ENCODE measurements at places on chromosomes 4 and X.

GRCh38 chrX:68049466-68049865 lies 383.8 kb downstream of the OPHN1 start:
- DNase-seq: no peak

GRCh38 chr4:45302828-45303227 lies 576.5 kb upstream of the GNPDA2 start:
- no peak for DNase-seq

- DNase-seq: no peak
These were observed 68.8 kb upstream of the PPP1R2C start for GRCh38 chrX:42846741-42847140.

DNA sequence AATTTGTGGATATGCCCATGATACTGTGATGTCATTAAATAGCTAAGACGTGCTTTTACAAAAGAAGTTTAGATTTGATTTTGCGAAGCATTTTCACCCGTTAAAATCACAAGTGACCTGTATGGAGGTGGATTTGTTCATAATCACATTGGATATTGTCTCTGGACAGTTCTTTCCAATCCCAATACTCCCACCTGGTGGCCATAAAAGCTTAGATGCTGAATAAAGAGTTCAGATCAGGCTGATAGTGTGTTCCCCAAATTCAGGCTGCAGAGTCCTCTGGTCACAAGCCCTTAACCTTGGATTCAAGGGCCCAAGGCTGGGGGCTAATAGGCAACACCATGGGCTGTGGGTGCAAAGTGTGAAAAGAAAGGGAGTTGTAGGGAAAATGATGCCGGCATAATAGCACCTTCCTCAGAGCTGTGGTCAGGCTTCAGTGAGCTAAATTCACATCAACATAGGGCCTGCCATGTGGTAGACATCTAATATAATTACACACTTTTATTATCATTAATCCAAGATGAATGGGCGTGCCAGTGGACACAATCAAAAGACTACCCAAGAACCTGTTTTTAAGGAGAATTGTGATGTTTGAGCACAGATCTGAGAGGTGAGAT lies 28.1 kb downstream of the SMIM43 start:
- no peak for DNase-seq

GRCh38 chrX:24963823-24964222 lies 51.9 kb downstream of the ARX start:
- no peak for DNase-seq

DNA sequence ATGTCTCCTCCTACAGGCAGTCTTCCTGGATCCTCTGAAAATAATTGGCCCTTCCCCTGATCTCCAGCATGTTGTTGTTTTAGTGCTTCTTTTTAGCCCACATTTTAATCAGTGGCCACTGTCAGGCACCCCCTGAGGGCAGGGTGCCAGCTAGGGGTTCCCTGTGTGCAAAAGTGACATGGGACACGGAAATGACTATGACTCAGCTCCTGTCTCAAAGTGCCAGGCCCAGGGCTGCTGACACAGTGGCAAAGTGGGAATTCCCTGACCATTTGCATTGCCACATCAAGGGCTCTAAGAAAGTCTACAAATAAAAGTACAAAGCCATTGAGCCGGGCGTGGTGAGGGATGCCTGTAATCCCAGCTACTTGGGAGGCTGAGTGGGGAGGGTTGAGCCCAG lies 24.8 kb downstream of the HMX1 start:
- DNase-seq: no peak

GRCh38 chrX:22109442-22109841 lies 77.3 kb downstream of the PHEX start:
- no peak for DNase-seq

GRCh38 chr4:7389719-7390118 lies 45.0 kb downstream of the PSAPL1 start:
- no peak for DNase-seq

GRCh38 chr4:26228883-26229282 lies 91.9 kb upstream of the RBPJ start:
- no peak for DNase-seq

GRCh38 chr4:48939785-48940184 lies 33.2 kb upstream of the OCIAD2 start:
- DNase-seq: peak; percentile 28

GRCh38 chr4:173526027-173526482 lies 4.0 kb downstream of the HAND2 start:
- no peak for DNase-seq

GRCh38 chr4:10643600-10644425 lies 40.8 kb downstream of the CLNK start:
- no peak for DNase-seq

GRCh38 chr4:27836523-27836922 lies 975.9 kb downstream of the STIM2 start:
- no peak for DNase-seq

DNA sequence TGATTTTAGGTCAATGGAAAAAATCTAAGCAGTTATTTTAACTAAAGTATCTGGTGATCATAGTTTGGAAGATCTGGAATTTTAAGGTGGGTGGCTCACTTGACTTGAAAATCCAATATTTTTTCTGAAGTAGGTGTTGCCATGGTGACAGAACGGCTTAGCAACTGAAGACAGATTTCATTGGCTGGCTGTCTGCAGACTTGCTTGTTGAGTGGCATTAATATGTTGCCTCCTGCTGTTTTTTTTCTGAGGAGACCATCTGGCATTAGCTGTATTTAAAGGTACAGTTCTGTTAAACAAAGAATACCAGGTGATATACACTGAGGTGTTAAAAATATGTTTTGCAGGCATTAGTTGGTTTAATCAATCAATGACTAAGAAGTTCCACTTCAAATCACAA lies 19.8 kb downstream of the CPE start:
- peak; percentile 59 for DNase-seq

DNA sequence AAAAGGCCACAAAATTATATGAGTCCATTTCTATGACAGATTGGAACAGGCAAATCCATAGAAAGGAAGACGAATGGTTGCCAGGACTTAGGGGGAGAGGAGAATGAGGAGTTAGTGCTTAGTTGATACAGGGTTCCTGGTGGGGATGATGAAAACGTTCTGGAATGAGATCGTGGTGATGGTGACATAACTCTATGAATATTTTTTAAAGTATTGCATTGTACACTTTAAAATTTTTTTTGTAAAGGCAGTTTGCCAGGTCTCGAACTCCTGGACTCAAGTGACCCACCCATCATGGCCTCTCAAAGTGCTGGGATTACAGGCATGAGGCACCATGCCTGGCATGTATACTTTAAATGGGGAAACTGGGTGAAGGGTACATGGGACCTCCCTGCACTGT lies 9.9 kb upstream of the CCNQ start:
- DNase-seq: no peak

GRCh38 chr4:41466249-41466648 lies 71.7 kb upstream of the LIMCH1 start:
- DNase-seq: no peak

DNA sequence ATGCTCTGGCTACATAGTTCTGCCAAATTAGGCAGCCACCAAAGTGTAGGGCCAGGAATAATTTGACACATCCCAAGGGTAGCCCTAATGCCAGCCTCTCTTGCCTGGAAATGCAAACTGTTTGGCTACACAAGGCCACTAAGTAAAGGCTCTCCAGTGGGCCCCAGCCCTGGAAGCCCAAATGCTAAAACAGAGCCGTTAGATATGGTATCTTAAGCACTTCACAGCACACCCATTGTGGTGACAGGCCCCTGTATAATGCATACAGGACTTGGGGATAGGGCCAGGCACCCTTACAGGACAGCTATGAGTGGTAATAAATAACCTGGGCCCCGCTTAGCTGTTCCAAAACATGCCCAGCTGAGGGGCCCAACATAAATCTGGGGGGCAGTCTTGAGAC lies 623.9 kb downstream of the BCOR start:
- DNase-seq: no peak

DNA sequence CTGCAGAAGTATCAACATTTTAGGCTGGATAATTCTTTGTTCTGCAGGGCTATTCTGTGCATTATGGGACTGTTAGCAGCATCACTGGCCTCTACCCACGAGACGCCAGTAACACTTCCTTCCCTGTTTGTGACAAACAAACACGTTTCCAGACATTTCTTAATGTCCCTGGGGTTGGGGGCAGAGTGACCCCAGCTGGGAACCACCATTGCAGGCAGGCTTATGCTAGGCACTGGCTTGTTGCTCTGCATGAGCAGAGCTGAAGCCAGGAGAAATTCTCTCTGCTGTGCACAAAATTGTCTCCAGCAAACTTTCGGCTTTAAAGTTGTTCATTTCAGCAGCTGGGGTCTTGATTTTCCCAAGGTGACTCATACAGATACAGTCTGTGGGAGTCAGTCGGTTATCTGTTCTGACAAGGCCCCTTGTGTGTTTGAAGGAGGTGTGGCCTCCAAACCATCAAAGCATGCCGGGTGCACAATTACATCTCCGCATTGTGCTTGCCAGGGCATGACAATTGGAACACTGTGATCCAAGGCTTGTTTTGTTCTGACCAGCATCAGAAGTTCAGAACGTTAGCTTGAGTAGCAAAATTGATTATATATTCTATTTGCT lies 156.4 kb upstream of the BOD1L1 start:
- DNase-seq: no peak

GRCh38 chr4:168609369-168609768 lies 112.5 kb downstream of the PALLD start:
- DNase-seq: no peak

DNA sequence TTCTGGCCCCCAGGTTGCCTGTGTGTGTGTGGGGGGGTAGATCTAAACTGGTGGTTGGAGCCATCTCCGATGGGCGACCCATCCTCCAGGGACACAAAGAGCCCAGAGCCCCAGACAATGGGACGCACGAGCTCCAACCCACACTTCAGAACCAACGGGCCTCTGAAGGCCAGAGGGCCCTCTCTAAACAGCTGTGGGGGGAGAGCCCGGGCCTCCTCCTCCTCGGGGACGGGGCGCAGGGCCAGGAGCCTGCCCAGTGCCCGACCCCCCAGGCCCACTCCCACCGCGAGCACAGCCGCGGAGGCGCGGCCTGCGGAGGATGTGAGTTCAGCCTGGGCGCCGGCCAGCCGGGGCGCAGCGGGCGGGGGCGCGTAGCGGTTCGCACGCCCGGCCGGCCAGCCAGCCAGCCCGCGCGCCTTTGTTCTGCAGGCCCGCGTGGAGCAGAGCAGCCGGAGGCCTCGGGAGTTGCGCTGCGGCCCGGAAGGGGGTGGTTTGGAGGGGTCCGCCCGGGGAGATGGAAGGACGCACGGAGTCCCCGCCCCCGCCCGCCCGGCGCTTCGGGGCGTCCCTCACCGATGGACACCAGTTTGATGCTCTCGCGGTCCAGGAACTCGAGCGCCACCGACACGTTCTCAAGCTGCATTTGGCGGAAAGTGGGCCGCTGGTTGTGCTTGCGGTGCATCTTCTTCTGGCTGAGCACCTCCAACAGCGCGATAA lies 4.0 kb downstream of the FLNA start:
- peak; percentile 42 for DNase-seq

GRCh38 chrX:22097012-22097694 lies 65.0 kb downstream of the PHEX start:
- no peak for DNase-seq

DNA sequence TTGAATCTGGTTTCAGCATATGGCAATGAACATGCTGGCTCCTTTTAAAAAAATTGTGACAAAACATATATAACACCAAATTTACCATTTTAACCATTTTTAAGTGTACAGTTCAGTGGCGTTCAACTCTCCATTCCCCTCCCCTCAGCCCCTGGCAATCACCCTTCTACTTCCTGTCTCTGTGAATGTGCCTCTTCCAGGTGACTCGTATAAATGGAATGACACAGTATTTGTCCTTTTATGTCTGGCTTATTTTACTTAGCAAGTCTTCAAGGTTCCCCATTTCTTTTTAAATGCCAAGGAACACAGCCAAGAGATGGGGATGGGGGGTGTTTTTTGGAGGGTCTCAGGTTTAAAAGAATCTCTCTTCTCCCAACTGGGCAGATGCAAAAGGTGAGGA lies 35.4 kb upstream of the BCLAF3 start:
- DNase-seq: no peak

GRCh38 chrX:110954428-110955100 lies 141.4 kb upstream of the PAK3 start:
- no peak for DNase-seq

DNA sequence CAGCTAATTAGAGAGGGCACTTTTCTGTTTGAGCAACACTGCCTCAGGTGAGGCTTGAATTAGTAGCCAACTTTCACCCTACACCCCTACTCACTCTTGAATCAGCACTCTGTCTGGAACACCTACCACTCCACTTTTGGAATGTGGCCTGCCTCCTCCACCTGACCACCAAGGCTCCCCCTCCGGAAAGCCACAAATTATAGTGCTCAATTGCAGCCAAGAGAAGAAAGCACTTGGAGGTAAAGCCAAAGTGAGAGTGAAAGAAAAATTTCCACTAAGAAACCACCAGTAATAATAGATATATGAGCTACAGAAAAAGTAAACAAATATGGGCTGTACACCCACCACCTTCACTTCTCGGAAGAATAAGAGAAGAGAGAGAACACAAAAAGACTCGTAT lies 41.1 kb downstream of the PPP3CA start:
- DNase-seq: peak; percentile 66

DNA sequence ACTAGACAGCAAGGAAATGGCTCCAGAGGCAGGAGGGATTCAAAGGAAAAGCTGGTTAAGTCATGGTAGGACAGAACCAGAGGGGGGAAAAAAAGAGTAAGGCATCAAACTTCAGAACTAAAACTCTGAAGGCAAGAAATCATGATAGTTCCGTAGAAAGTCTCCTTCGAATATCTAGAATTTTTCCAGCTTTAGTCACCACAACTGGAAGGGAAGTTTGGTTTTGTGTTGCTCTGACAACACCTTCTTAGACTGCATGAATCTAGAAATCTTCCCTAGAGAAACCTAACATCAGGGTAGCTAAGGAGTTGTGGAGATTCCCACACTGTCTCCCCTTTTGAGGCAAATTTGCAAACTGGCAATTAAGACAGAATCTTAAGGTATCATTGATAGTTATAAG lies 33.7 kb downstream of the AMMECR1 start:
- no peak for DNase-seq

DNA sequence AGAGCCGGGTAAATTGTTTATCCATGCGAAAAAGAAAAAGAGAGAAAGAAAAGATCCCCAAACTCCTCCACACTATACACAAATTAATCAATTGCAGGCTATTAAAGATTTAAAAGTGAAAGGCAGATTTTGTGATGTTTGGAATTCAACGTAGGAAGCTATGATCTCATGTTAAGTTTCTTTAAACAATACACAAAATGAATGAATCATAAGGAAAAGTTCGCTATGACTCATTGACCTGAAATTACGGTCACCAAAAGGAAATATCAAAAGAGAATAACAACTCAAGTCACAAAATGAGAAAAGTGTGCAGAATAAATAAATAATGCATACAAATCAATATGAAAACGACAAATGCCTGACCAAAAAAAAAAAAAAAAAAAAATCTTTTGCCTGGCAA lies 28.6 kb downstream of the CLNK start:
- DNase-seq: no peak

DNA sequence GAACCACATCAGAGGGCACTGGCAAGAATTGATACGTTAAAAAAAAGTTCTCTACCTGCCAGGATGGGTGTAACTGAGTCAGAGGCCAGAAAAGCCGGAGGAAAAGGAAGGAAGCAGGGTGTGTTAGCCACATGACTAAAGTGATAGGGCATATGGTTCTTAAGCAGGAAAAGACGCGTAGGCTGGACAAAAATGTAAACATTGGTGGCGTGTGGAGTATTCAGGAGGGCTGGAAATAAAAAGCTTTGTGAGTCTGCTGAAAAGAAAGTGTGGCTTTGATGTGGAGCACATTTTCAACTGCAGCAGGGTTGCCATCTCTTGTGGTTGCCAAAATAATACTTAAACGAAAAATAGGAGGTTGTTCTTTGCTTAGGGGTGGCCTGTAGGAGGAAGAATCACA lies 186.5 kb upstream of the RPL34 start:
- DNase-seq: no peak

- no peak for DNase-seq
These were observed 27.9 kb downstream of the GRK4 start for GRCh38 chr4:2991243-2991642.

- no peak for DNase-seq
These were observed 260.1 kb downstream of the EVC2 start for GRCh38 chr4:5448221-5448620.
